T-helper 9 cell (primary cell): ENCODE measurements at places on chromosomes 2 and 18.

DNA sequence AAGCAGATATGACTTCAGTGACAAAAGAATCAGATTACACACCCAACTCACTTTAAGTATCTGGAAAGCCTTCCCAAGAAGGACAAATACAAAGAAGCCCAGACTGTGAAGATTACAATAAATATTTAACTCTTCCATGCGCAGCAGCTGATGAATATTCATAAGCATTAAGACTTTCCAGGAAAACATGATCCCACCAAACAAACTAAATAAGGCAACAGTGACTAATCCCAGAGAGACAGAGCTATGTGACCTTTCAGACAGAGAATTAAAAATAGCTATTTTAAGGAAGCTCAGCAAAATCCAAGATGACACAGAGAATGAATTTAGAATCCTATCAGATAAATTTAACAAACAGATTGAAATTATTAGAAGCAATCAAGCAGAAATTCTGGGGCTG is 108.2 kb upstream of the UBE2E3 start:
- no peak for DNase-seq

DNA sequence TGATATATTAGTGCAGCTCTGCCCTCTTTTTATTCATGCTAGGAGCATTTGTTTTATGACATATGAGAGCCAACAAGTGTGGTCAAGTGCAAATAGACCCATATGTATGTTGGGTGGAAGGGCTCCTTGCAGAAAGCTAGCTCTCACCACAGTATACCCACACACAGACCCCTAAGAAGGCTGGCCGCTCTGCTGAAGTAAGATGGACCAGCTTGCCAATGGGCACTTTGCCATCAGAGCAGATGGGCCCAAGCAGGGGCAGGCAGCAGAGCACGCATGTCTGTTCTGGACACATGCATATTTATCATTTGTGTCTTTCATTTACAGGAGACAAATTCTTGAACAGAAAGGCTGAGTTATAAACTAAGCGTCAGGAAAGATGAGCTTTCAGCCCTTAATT is 187.5 kb upstream of the DTNA start:
- no peak for DNase-seq

DNA sequence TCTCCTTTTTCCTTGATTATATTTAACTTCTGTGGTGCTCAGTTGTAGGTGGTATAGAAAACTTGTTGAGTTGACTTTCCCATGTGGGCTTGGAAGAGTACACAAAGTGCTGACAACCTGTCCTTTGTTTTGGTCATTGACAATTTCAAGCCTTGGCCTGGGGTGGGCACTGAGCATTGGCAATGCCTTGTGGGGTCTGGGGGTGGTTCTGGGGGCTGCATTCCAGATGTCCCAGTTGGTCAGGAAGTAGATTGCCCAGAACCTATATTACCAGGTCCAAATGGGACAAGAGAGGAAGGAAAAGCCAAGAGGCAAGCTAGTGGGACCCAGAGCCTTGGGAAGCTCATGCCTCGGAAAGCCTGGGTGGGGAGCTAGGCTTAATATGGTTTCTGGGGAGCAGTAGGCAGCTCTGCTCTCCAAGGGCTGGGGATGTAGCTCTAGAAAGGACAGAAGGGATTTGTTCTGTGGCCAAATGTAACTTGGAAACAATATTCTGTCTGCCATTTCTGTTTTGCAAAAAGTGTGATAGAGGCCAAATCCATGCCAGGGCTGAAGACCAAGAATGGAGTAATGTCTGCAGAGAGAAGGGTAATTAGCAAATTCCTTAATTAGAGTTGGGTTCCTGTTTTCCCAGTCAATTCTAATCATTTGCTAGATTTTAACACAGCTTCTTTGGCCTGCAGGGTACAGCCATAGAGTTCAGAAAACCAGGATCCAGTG is 87.4 kb downstream of the SLC4A3 start:
- DNase-seq: no peak

DNA sequence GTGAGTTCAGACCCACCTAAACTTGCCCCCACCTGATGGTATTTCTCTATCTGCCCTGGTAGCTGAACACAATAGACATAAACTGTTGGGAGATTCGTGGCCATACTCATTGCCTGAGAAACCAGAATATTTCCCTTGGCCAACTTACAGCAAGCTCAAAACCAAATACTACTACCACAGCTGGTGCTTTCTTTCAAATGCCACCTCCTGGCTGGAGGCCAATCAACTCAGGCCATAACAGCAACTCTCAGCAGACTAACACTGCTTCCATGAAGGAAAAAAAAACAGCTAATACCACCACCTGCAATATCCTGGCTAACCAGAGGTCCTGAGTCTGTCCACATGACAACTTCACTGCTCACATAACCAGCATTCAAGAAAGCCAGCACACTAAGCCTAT is 373.1 kb downstream of the CMPK2 start:
- no peak for DNase-seq

DNA sequence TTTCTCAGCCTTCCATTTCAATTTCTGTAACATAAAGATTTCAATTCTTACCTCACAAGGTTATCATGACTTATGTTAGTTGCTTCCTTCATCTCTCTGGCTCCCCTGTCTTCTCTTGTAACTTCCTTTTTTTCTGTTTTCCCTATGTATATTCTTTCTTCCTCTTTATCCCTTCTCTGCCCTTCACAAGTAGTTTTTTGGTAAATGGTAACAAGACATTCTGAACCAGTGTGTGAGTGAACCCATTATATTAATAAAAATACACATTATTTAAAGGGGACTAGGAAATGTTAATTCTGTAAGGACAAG is 8.4 kb downstream of the ACSL3 start:
- no peak for DNase-seq

DNA sequence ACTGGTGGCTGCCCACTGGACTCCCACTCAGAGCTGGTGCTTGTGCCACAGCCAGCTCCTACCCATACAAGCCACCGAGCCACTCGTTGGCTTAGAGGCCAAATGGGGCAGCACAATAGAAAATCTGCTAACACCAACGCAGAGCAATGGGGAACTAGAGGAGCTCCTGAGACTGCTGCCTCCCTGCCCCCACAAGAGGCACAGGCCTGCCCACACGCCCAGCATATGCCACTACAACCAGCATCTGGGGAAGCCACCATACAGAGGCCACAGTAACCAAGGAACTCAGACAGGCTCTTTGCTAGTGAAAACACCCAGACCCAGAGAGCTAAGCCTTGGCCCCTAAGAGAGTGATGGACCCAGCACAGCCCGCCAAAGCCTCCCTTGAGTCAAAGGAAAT is 231.2 kb upstream of the RAB6C start:
- no peak for DNase-seq

- DNase-seq: no peak
Measured at GRCh38 chr2:167048829-167049228, 160.5 kb downstream of the XIRP2 start.

- no peak for DNase-seq
Measured at GRCh38 chr2:59654710-59655109, 898.7 kb downstream of the BCL11A start.

DNA sequence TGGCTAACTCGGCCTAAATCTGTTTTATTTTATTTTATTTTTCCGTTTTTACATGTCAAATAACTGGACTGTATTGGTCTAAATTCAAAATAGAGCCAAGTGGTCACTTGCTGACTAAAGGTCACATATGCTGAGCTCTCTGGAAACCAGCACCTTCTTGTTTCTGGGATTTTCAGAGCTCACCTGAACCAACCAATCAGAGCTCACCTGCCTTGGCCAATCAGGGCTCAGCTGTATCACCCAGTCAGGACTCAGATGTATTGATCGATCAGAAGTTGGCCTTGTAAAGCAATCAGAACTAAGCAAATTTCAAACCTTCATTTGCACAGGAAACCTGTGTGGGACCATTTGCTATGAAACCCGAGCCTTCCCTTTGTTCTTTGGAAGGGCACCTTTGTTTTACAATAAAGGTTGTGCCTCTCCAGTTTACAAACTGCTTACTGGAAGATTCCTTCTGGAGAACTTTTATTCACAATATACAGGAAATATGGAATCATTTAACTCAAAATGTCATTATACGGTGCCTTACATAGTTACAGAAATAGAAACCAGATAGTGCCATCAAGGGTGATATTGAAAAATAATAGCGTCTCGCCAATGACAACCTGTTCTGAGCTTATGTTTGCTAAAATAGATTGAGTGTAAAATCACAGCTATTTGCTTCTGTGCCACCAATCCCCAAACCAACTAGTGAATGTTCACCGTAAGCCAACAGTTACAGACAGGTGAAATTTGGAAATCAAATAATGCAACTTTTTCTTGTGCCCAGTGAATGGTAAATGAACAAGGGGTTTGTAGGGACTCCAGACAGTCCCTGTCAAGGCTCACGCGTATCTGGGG is 17.3 kb upstream of the PSD4 start:
- DNase-seq: no peak

DNA sequence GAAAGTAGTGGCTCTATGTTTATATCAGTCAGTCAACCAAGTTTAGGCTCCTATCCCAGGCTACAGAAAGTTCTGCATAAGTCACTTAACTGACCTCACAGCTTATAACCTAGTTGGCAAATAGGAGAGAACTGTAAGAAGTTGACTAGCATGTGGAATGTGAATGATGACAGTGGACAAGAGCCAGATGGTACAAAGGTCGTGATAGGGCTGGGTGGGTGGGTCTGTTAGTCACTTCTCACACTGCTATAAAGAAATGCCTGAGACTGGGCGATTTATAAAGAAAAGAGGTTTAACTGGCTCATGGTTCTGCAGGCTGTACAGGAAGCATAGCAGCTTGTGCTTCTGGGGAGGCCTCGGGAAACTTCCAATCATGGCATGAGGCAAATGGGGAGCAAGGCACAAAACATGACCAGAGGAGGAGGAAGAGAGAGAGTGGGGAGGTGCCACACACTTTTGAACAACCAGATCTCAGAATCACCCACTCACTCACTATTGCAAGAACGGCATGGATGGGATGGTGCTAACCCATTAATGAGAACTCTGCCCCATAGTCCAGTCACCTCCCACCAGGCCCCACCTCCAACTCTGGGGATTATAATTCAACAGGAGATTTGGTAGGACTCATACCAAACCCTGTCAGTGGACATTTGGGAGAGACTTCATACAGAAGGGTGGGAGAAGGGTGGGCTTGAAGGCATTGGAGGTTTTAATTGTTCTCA is 68.8 kb downstream of the LTBP1 start:
- DNase-seq: no peak

GRCh38 chr2:29012211-29012681 is 31.1 kb downstream of the TOGARAM2 start:
- DNase-seq: peak; percentile 22

- DNase-seq: no peak
Measured at GRCh38 chr2:228509021-228509420, 327.5 kb upstream of the SPHKAP start.

DNA sequence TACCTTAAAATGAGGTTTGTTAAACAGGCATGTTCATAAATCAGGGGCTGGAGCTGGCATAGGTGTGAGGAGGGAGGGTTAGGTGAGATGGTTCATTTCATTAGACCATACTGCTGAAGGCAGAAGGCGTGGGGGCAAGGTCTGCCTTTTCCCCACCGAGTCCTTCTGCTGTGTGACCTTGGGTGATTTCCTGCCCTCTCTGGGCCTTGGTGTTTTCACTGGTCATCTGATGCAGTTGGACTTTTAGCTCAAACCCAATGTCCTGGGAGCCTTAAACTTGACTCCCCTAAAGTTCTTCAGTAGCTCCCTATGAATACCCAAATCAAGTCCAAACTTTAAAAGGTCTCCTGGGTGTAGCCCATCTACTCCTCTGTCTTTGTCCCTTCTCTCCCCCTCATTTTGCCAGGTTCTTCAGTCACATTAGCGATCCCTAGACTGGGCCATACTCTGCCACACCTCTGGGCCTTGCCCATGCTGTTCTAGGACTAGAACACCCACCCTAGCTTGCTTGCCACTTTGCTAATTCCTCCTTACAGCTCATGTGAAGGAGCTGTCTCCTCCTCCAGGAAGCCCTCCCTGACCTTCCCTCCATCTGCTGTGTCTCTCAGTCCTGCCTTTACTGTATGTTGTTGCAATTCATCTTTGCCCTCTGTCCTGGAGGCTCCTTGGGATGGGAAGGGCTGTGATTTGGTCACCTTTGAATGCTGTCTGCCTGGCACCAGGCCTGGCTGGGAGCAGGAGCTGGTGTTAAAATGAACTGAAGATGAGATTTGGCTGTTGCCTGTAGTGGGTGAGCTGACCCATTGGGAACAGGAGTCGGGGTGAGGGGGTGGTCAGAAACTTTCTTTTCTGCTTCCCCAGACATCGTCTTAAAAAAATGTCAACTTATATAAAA is 85.4 kb upstream of the HS6ST1 start:
- no peak for DNase-seq

DNA sequence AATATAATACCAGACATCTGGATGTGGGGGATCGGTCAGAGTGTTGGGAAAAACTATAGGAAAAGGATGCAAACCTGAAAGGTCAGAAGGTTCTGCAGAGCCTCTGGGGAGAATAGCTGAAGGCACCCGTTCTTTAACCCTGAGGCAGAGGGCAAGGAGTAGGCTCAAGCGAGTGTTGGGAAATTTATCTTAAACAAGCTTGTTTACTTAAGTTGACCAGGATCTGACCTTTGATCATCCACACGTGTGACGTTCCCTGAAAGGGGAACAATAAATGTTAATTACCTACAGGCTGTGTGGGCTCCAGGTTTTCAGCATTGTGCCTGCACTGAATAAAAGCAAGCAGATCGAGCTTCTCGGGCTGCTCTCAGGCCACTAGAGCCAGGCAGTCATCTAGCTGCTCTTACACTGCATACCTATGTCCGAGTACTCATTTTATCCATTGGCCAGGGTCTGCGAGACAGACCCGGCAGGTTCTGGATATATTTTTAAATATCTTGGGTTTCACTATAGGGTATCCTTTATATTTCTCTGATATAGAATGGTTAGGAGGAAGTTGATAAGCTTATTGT is 400.6 kb upstream of the CHST9 start:
- DNase-seq: no peak

GRCh38 chr2:23588508-23589201 is 203.7 kb downstream of the KLHL29 start:
- DNase-seq: no peak

GRCh38 chr2:1069847-1070246 is 119.2 kb downstream of the SNTG2 start:
- DNase-seq: no peak

GRCh38 chr18:3450012-3450798 is at the start of gene TGIF1:
Gene TGIF1, plus strand, starts transcription at chr18:3450172. Its CDS starts 318 bp downstream, at chr18:3450490.
- peak; percentile 68 for DNase-seq

GRCh38 chr18:1865869-1866268 is 705.4 kb downstream of the METTL4 start:
- DNase-seq: no peak

DNA sequence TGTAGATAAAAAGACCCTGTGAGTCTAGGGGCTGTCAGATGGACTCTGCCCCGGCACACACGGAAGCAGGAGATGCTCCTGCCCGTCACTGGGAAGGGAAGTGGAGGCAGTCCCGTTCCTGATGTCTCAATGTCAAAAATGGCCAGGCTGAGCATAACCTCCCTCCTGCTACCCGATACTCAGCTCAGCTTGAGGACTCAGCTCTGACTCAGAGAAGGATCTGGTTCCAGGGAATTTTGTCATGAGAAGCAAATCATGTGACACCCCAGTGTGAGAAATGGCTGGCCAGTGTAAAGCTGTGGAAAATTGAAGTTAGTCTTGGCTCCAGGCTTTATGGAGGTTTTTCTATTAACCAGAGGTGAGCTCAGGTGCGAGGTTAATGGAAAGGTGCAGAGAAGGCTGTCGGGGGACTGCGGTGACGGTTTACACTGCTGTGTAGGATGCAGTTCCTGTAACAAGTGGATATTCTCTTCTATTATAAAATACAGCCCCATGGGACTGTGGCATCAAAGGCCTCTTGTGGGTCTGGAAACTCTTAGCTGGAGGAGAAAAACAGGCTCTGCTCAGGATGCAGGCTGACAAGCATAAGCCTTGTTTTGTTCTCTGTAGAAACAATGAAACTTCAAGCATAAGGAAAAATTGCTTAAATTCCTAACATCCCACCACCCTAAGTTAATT is 24.7 kb upstream of the AGAP1 start:
- no peak for DNase-seq
